ENCODE measurements at places on chromosomes 2 and 18. TPM values are rescaled to one million over a fixed set of nuclear protein-coding genes. Genes with fewer than 3 reads are reported as not detected.

The SKOR2 gene
- total RNA-seq: not detected

The KCNJ3 gene
- total RNA-seq: not detected

The LTBP1 gene
- total RNA-seq: 145 TPM

The SLC23A3 gene
- 2.6 TPM for total RNA-seq

The MYCN gene
- total RNA-seq: 4.9 TPM

All from vein endothelial cell (primary cell).